Stimulated activated CD4-positive, alpha-beta T cell treated with anti-CD3 and anti-CD28 coated beads, Interleukin-4, amount 100 ng/mL, for 1 hour (primary cell): ENCODE measurements at places on chromosomes 5 and 9.
A peak's percentile ranks its signal among the peaks of the same experiment; 100 is the strongest.

DNA sequence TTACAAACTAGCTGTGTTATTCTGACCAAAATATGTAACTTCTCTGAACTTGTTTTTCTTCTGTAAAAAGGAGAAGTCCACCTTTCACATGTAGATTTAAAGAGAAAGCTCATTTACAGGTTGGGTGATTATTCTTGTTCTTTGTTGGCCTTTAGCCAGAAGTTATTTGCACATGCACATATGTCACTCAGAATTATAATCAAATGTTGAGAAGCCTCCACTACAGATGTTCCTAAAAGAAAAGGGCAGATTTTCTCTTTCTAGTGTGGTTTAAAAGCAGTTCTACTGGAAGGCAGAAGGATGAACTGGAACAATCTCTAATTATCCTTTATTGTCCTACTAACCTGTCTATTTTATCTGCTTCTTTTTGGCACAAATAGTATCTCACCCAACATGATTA is 209.8 kb upstream of the ELAVL2 start:
- DNase-seq, result no peak

- no peak for DNase-seq
Observed at GRCh38 chr5:34926318-34926888, 3.0 kb upstream of the DNAJC21 start.

GRCh38 chr5:173709761-173710160 is 93.3 kb upstream of the BOD1 start:
- DNase-seq, result no peak

GRCh38 chr5:41925555-41925951 is 472 bp downstream of the FBXO4 start:
- DNase-seq, result peak; percentile 28

- no peak for DNase-seq
Observed at GRCh38 chr5:142013734-142014521, 1.1 kb upstream of the GNPDA1 start.

DNA sequence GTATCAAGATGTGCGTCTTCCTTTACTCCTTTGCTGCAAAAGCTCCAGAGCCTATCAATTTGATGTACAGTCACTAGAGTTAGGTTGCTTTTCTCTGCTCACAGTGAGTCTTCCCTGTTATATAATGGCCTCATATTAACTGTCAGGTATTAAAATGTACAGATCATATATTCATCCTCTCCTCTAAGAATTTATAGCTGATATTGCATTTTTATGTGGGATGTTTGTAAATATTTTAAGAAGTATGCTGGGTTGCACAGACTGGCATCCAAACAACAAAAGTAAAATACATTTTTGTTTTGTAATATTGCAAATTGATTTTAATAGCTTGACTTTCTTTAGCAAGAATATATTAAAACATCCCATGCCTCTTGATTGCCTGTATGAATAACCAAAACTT is 139.5 kb downstream of the STARD4 start:
- DNase-seq, result no peak

GRCh38 chr9:77848404-77848803 is 183.2 kb downstream of the GNAQ start:
- DNase-seq, result no peak

DNA sequence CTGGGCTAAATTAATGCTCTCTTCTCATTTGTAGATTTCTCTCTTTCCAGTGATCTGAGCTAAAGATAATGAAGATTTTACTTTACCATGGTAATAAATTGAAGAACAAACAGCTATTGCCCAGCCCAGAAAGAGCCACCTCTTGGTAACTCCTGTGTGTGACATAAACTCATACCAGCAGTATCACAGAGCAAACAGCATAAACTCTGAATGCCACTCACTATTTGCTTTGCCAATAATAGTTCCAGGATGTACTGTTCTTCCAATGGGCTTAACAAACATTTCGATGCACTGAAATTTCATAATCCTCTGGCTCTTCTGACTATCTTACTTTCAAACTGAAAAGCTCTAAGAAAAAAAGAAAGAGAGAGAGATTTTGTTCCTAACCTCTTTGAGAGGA is 69.8 kb upstream of the RASEF start:
- no peak for DNase-seq

DNA sequence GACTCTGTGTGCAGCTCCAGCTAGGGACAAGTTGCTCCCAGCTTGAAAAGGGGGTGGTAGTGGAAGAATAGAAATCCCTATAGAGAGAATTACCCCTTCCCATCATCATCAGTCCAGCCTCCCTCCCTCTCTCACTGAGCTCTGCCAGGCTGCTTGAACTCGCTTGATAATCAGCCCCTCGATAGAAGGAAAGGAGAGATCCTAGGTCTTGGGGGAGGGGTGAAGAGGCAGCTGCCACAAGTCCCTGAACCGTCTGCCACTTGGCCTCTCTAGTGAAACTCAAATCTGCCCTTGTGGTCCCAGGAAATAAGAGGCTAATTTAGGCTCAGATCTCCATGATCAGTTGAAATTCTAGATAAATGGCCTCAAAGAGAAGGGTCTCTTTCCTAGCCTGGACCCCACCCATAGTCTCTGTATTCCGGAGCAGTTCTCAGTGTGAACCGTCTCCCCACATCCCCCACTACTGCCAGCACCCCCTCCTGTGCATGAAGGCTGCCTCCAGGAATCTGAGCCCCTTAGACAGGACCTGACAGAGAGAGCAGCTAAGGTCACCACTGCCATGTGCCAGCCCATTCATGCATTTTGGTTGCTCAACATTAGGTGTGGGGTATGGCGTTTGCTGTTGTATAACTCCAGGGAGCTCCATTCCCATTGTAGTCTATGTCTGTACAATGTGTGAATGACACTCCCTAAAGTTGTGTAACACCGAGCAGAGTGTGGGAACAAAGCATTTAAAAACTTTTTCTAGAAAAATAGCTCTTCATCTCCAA is 5.5 kb downstream of the DNAJB5 start:
- DNase-seq, result no peak

DNA sequence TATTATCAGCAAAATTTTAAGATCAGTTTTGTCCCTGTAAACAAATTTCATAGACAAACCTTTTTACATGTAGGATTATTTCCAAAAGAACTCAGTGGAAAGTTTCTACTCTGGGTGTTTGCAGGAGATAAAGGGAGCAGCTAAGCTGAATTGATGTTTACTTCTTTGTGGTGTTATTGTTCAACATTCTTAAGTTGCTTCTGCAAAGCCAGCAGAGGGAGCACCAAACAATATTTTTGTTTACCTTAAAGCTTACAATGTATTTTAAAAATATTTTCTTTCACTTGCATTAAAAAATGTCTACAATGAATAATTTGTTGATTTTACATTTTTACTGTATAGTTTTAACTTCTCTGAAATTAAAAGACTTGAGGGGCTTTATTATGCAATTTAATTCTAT is 135.4 kb downstream of the ATG10 start:
- DNase-seq, result no peak

DNA sequence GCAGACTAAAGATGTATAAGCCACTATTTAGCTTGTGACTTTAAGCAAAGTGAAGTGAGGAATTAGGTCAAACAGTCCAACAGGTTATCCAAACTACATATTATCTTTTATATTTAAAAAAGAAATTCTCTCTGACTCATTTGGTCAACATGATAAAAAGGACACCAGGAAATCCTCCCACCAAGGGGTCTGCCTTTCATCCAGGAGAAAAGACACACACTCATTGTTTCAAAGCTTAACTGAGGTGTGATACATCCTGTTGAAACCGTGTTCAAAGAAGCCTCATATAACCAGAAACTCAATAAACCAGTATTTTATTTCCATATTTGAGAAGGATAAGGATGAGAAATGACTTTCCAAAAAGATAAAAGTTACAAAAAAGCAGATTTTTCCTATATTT is 417.1 kb downstream of the HCN1 start:
- DNase-seq, result no peak

- no peak for DNase-seq
Observed at GRCh38 chr5:65359981-65360380, 121.7 kb downstream of the ADAMTS6 start.

DNA sequence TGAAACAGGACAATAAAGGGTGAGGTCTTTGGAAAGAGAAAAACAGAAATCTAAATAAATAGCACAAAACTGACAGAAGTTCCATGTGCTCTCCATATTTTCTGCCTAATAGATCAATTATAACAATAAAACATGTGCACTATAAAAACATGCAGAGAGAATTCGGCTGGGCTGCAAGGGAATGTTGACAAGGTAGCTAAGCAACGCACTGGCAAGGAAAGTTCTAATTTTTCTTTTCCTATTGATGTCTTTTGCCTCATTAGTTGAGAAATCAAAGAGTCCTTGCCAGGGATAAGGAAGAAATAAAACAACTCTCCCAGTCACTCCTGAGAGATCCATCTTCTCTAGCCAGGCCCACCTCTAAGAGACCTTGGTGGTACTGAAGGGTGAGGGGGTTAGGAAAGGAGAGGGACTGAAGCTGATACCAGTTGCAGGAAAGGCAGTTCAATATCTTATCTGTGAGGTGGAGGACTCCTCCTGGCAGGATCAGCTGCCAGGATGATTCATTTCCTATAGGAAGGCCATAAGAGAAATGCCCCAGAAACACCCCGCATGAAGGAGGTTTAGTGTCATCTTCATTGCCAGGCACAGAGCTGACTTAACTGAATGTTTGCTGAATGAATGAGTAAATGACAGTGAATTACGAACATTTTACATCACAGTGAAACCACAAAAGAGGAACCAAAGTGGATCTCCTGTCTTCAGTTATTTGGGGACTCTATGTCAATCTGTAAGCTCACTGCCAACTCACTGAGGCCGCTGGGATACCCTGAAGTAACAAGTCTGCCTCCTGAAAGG is 63.7 kb upstream of the IFNK start:
- DNase-seq, result no peak

DNA sequence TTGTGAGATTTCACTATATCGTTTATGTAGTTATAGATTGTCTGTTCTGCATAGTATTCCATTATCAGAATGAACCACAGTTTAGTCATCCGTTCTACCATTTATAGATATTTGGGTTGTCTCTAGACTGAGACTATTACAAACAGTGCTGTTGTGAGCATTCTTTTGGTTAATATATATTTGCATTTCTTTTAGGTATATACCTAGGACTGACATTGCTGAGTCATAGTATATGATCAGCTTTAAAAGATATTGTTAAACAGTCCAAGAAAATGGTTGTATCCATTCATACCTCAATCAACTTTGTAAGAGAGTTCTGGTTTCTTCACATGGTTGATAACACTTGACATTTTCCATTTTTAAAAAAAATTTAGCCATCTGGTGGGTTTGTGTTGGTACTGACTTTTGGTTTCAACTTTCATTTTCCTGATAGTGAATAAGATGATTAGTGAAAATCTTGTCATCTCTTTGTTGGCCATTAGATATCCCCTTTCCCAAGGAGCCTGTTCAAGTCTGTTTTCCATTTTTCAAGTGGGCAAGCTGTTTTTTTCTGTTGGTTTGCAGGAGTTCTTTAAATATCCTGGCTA is 22.9 kb upstream of the ADAM19 start:
- DNase-seq, result no peak

GRCh38 chr9:112485574-112485973 is 1.1 kb upstream of the KIAA1958 start:
- DNase-seq, result no peak

DNA sequence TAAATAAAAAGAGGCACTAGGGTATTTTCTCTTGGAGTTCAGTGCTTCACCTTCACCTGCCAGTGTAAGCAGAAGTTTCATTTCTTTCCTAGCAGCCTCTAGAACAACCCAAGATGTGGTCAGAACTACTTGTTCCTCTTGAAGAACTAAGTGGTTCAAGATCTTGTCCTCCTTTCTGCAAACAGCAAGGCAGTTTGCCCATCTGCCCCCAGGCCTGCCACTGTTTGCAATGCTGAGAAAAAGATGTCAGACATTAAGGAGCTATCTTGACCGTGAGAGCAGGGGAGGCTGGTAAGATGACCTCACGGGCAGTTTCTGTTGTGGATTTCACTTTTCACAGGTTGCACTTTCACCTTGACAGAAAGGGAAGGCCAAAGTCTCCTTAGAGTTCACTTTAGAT is 52.0 kb upstream of the KLF4 start:
- no peak for DNase-seq

GRCh38 chr5:34718516-34718915 is 62.4 kb downstream of the RAI14 start:
- no peak for DNase-seq

GRCh38 chr5:121890297-121890858 is 38.7 kb downstream of the FTMT start:
- DNase-seq, result no peak

DNA sequence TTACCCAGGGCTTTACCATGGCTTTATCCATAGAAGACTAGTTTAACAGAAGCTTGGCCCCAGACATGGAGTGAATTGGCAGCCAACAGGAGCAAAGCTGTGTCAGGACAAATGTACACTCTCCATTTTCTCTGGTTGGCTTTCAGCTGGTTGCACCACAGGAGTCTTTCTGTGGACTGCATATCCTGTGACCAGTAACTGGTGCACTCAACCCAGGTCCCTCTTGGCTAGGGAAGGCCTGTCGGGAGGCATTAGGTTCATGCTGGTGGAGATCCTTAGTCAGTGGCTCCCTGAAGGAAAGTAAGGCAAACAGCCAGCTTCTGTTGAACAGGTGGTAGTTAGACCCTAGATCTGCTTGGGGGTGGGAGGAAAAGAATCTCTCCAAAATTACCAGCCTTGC is 146.9 kb upstream of the TLX3 start:
- DNase-seq, result no peak

DNA sequence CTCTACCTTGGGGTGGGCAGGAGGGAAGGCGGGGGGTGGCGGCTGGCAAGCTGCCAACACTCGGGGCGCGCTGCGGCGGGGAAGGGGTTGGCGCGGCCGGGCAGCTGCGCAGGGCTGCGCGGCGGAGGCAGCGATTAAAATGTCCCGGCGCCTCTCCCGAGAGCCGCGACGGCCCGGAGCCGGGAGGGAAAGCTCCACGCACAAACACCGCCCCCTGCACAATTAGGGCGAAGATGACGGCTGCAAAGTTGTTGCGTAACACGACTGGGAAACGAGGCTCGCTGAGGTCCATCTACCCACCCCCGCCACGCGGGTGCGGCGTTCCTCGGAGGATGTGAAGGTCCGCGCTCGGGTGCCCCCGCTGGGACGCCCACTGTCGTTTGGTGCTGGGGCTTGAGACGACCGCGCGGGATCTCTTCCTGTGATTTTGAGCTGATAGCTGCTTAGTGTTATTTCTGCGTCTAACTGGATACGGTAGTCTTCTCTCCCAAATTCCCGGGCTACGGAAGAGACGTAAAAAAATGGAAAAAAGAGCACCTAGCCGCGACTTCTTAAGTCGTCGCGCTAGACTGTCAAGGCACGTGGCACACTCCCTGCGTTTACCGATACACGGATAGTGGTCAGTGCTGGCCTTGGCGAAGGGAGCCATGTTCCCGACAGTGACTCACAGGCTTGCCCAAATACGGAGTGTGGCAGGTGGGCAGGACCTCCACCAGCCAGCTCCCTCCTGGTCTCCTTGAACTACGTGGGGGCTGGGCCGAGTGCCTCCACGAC is 958 bp upstream of the NFIL3 start:
- peak; percentile 64 for DNase-seq

GRCh38 chr5:117236941-117237340 is 662.3 kb upstream of the SEMA6A start:
- no peak for DNase-seq

DNA sequence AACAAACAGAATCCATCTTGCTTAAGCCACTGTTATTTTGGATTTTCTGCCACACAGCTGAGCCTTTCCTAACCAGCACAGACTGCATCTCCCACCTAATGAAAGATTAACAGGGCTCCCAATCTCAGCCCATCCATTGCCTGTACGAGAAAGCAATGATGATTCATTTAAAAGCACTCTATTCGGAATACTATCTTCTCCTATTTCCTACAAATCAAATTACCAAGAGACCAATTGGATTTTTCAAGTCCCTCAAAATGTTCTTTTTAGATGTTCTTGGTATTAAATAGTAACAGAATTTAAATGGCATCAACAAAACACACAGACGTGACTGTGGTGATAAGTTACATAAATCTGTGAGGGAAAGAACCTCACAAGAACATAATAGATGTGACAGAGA is 324.1 kb downstream of the AGTPBP1 start:
- DNase-seq, result no peak
